Stimulated activated CD4-positive, alpha-beta T cell treated with anti-CD3 and anti-CD28 coated beads, Interleukin-2, amount 100 ng/mL, for 48 hours (primary cell): ENCODE measurements at places on chromosomes 4 and X.

DNA sequence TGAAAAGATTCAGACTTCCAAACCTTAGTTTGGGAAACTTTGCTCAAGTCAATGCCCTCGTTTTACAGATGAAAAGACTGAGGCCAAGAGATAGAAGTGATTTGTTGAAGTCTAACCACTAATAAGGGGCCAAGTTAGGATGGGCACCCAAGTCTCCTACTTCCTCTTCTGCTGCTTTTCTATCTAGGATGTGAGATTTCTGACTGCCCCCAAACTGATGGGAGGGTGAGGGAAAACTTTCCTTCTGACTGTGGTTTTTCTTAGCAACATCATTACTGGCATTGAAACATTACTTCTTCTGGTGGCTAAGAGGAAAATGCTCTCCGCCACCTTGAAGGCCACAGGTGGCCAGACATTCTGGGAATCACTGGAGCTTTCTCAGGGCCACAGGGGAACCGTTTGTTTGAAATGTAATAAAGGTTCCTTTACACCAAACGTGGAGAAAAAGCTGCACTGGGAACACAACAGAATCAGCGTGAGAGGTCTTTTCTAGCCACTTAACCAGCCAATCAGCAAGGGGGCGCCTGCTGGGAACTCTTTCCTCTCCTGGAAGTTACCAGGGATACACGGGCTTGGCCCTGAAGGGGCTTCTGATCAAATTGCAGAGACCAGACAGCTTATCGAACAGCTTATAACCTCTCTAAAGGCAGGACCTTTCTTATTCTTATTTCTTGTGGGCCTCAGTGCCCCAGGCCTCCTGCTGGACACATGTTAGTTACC lies 115.9 kb upstream of the TEX13D start:
- DNase-seq: no peak

GRCh38 chr4:166042510-166043055 lies 169.5 kb downstream of the TLL1 start:
- no peak for DNase-seq

GRCh38 chrX:81120258-81120935 lies 81.3 kb downstream of the HMGN5 start:
- no peak for DNase-seq

- no peak for DNase-seq
Measured at GRCh38 chr4:82500435-82501153, 61.2 kb downstream of the TMEM150C start.

GRCh38 chr4:1194010-1194900 lies 21.9 kb upstream of the SPON2 start:
- DNase-seq: no peak

DNA sequence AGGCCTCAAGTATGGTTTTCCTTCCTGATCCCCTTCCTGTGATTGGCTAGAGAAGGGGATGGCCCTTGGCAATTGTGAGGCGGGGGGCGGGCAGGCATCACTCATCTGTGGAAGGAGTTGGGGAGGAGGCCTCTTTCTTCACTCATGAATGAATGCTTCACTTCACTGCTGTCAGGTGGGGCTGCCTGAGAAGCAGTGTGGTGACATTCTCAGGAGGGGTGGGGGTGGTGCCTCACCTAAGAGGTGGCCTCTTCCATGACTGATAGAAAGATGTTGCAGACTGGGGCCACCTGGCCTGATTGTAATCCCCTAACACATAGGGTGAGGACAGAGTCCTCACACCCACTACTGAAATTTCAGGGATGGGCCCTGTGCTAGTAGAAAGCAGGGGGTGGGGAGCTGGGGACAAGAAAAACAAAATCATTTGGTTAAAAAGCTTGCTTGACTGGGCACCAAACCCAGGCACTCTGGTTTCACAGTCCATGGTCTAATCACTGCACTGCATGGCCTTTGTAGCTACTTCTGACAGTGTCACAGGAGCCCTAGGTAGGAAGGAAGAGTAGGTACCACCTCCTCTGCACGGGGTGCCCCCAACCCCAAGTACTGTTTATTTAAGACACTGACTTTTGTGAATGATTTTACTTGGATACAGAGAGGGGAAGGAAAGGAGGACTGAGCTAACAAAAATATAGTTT lies 5.6 kb upstream of the HOPX start:
- DNase-seq: no peak

DNA sequence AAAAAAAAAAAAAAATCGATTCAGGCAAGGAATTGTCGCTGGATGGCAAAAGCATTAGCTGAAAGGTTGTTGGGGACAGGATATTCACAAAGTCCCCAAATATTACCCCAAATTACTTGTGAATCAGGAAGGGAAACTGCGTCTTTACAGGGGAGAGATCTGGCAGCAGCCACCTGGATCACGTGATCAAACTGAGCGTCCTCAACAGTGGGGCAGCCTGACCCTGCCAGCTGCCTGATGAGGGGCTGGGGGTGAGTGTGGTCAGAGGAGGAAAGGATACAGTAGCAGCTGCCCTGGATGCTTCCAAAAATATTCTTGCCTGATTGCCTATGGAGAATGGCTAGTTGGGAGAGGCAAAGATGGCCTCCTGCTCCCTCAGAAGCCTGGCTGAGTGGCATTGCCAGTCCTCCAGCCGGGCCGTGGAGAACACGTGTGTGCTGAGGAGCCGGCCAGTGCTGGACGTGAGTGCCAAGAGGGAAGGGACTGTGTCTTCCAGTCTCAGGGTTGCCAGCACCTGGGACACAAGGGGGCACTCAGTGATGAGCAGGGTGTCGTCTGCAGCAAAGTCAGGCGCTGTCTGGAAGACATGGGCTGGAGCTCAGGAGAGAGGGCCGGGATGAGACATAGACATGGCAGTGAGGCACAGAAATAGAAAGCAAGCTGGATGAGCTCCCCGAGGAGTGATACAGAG lies 3.0 kb upstream of the LAGE3 start:
- DNase-seq: no peak

DNA sequence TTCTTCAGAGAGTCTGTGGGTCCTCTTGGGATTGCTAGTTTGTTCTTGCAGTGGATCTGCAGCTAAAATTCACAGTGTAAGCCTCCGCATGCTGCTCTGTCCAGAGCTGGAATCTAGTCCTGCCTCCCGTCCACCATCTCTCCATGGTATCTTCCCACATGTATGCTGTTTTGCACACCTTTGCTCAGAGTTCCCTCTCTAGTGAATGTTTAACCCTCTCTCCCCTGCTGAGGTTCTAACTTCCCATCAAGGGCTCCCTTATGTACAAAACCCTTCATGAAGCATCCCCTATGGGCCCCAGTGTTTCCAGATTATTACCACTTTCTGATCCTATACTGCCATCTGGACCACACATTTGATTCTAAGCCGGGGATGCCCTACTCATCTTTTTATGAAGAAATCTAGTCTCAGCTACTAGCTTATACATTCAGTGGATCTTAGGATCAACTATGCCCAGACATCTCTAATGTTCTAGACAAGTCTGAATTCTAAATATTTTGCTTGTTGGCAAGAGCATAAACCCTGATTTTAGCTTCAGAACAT lies 157.3 kb downstream of the CPEB2 start:
- DNase-seq: no peak

DNA sequence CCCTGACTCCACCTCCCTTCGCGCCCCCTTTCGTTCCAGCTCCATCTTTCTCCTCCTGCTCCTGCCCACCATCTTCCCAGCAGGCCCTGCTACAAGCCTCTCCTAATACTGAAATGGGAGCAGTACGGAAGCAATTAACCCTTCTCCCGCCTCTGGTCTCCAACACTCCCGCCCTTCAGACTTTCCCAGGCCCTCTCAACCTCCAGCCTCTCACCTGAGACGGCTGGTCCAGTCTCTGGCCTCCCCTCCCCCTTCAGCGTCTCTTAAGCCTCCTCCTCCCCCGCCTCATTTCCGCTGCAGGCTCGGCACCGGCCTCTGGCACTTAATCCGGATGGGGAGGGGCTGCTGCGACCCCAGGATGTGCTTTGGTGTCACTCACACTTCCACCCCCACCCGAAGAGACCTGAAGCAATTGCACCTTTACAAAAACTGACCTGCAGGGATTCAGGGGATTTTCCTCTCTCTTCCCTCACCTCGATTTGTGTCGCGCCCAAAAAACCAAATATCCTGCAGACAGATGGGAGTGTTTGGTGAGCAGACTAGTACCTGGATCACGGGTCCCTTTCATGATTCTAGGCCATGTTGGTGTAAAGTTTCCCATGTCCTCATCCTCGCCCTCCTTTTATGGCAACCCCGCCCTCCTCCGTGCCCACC lies 657 bp downstream of the TCEAL8 start:
- peak; percentile 19 for DNase-seq

- DNase-seq: no peak
Measured at GRCh38 chr4:158484173-158484885, 37.4 kb upstream of the RXFP1 start.

GRCh38 chrX:68999356-68999755 lies 165.9 kb downstream of the PJA1 start:
- no peak for DNase-seq

DNA sequence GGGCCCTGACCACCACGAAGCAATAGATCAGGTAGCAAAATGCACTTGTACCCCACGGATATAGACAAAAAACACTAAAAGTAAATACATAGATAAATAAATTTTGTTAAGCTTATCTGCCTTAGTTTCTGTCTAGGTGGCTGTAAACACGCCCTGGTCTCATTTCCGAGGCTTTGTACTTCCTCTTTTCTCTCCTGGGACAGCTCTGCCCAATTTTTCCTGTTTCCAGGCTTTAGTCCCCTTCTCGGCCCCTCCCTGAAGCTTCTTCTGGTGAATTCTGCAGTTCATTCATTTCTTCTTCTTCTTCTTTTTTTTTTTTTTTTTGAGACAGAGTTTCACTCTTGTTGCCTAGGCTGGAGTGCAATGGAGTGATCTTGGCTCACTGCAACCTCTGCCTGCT lies 73.4 kb upstream of the STOX2 start:
- no peak for DNase-seq

- no peak for DNase-seq
Measured at GRCh38 chr4:118033148-118034052, 886 bp upstream of the NDST3 start.

DNA sequence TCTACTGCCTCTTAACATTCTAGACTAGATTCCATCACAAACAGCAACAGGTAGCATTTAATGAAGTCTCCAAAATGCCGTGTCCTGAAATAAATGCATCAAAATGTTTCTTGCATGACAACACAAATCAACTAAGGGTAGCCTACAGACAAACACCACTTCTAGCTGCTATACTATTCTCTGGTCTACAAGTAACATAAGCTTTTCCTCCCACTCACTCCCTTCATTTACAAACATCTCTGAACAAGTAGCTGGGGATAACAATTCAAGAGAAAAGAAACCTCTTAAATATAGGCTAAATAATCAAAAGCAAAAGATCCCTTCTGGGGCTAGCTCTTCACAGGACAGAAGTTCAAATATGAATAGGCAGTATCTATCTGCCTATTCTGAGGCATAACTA lies 20.8 kb downstream of the PPP3CA start:
- no peak for DNase-seq

- no peak for DNase-seq
Measured at GRCh38 chrX:63673896-63674295, 111.1 kb downstream of the ARHGEF9 start.

- DNase-seq: no peak
Measured at GRCh38 chr4:33841120-33841519, 2403.2 kb downstream of the ARAP2 start.

DNA sequence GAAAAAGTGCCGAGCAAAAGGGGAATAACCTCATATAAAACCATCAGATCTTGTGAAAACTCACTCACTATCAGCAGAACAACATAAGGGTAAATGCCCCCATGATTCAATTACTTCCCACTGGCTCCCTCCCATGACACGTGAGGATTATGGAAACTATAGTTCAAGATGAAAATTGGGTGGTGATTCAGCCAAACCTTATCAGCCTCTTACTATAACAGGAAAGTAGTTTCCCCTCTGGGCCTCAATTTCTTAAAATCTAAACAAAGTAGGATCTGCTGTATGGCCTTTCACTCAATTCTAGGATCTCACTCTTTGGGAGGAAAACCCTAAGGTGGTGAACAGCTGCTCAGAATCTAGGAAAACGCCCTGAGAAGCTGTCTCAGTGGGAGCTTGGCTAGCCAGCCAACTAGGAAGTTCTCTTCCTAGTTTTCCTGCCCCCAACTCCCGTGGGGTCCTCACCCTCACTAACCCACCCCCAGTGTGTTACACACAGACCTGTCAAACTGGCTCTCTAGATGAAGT lies 1017.1 kb upstream of the HS3ST1 start:
- no peak for DNase-seq

GRCh38 chr4:56737666-56738065 lies 56.6 kb upstream of the HOPX start:
- no peak for DNase-seq

GRCh38 chr4:124685851-124686250 lies 26.7 kb downstream of the ANKRD50 start:
- DNase-seq: no peak

DNA sequence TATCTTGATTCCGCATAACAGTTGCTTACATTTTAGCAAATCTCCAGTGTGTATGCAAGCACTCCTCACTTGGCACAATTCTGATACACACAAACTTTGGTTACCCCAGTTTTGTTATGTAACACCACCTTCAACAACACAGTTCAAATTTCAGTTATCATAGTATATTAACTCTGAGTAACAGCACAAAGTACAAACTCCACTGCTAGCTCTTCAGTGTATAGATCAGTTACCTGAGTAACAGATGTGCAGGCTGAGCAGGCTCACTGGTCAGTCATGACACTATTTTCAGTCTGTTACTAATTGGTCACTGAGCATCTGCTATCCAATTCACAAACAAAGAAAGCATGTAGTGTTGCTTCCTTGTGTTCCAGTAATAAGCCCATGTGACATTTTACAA lies 55.4 kb downstream of the PKD2 start:
- DNase-seq: no peak

GRCh38 chr4:14348506-14348905 lies 653.8 kb upstream of the CPEB2 start:
- no peak for DNase-seq

DNA sequence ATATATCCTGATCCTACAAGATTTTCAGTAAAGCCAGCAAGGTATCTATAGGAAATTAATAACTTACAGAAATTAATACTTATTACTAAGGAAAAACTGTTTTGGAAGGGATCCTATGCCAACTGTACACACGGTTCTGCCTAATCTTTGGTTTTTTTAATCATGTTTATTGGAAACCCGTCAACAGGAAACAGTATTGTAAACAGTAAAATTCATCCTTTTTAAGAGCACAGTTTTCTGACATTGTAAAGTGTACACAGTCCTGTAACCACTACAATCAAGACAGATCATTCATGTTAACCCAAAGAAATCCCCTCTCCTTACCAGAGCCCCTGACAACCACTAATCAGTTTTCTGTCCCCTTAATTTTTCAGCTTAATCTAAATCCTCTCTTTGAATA lies 9.9 kb downstream of the ABCG2 start:
- DNase-seq: no peak

DNA sequence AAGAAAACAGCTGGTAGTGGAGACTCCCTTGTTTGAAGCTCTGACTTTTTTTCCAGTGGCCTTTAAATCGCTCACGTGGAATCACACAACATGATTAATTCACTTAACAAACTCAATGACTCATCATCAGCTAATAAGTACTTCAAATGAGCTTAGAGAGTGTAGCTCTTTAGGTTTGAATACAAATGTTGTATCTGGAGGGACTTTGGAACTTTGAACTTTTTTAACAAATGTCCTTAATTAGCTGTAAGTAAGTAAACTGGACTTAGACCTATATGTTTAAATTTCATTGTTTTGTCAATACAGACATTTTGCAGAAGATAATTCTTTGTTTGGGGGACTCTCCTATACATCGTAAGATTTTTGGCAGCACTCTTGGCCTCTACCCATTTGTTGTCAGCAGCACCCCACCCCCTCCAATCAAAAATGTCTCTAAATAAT lies 581.1 kb downstream of the SPRY1 start:
- DNase-seq: no peak

- DNase-seq: no peak
Measured at GRCh38 chr4:30722092-30722358, 1.9 kb downstream of the PCDH7 start.
